Upper lobe of right lung (tissue), 1 donor: ENCODE measurements at places on chromosomes 1 and 21. TPM values are rescaled to one million over a fixed set of nuclear protein-coding genes. Genes with fewer than 3 reads are reported as not detected.

DNA sequence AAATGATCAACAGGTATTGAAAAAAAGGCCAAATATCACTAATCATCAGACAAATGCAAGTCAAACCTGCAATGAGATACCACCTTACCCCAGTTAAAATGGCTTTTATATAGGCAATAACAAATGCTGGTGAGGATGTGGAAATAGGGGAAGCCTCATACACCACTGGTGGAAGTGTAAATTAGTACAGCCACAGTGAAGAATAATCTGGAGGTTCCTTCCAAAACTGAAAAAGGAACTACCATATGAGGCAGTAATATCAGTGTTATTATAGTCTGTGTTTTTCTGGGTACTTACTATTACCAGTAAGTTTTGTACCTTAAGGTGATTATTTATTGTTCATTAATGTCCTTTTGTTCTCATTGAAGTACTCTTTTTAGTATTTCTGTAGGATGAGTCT is 201.3 kb downstream of the MRPL39 start:
- DNase-seq = no peak

GRCh38 chr1:18560692-18561091 is 70.0 kb upstream of the PAX7 start:
- DNase-seq = no peak

- no peak for DNase-seq
These were observed 279.7 kb downstream of the FAM72C start for GRCh38 chr1:143691971-143692529.

- DNase-seq = no peak
These were observed 109.6 kb downstream of the S1PR1 start for GRCh38 chr1:101346419-101346818.

GRCh38 chr1:199298825-199299224 is 660.0 kb downstream of the PTPRC start:
- DNase-seq = no peak

- DNase-seq = no peak
These were observed 4.8 kb downstream of the NFYC start for GRCh38 chr1:40696294-40696693.

GRCh38 chr1:154748405-154748775 is 121.7 kb downstream of the KCNN3 start:
- DNase-seq = no peak

GRCh38 chr1:37237948-37238347 is 203.6 kb upstream of the GRIK3 start:
- no peak for DNase-seq

DNA sequence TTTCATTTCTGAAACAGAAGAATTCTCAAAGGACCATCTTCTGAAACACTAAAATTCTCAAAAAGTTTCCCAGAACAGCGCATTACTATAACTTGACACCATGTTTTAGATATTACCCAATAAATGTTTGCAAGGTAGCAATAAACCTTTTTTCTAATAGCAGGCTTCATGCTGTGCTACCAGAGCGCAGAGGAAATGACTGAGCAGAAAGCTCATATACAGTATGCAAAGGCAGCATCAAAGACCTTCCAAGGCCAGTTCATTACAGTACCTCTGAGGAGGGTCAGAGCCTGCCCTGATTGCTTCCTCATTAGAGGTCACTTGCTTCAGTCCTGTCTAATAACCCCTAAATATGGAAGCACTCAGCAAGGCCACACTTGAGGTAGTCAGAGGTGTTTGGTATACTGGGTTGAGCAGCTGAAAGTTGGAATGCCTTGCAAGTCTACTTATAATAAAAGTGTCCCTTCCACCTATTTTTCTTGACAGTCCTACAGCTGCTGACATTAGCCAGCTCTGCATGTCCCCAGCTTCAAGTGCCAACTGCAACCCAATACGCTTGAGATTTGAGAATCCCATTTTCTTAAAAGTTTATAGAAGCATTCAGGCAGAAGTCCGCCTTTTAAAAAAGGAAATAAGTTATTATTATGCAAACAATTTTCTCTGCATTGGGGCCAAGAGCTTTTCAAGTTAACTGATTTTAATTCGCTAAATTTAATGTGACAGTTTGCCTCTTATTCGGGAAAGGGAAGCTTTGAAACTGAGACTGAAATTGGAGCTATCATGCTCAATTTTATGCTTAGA is 207.2 kb downstream of the ZC3H11B start:
- no peak for DNase-seq

- no peak for DNase-seq
These were observed 23.2 kb upstream of the DENND1B start for GRCh38 chr1:197798492-197798891.

- no peak for DNase-seq
These were observed 57.3 kb downstream of the ZNF644 start for GRCh38 chr1:90964444-90965035.

- DNase-seq = no peak
These were observed 16.3 kb upstream of the L1TD1 start for GRCh38 chr1:62178372-62178771.

- peak; percentile 76 for DNase-seq
These were observed 9.9 kb upstream of the COA7 start for GRCh38 chr1:52707927-52708655.

- no peak for DNase-seq
These were observed 43.7 kb downstream of the SLC27A3 start for GRCh38 chr1:153818876-153819275.

GRCh38 chr1:198641966-198642668 is 3.3 kb downstream of the PTPRC start:
- DNase-seq = no peak

DNA sequence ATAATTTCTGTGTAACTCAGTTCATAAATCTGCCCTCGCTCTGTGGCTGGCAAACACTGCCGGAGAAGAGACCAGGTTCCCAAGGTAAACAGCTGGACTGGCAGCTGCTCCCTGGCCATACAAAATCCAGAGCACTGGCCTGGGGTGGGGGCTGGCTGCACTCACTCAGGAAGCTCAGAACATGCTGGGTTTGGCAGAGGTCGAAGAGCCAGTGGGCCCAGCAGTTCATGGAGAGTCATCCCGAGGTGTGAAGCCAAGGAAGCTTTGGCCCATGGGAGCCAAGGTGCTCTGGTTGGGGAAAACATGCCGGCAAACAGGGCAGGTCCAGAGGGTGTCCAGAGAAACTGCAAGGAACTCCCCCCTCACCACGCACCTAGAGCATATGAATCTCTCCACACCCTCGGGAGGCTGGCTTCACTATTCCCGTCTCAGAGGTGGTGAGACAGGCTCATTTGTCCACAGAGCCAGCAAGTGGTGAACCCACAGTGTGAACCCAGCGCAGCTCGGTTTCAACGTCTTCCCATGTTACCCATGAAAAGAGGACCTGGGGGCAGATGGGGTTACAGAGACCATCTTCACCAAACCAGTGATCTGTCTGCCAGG is 102.4 kb downstream of the DMRTB1 start:
- DNase-seq = peak; percentile 40

DNA sequence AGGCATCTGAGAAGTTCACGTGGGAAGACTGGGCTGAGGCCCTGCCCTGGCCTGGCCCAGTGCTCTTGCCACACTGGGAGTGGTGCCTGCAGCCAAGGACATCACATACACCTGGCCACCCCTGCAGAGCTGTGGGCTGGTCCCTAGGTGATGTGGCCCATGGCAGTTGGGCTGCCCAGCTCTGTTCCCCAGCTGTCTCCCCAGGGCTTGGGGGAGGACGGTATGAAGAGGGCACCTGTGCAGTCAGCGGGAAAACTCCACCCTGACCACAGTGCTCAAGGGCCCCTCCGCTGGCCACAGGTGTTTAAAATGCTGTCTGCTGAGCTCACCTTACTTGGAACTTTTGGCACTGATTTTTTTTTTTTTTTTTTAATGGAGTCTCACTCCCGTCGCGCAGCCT is 120.4 kb upstream of the SLC25A33 start:
- no peak for DNase-seq

DNA sequence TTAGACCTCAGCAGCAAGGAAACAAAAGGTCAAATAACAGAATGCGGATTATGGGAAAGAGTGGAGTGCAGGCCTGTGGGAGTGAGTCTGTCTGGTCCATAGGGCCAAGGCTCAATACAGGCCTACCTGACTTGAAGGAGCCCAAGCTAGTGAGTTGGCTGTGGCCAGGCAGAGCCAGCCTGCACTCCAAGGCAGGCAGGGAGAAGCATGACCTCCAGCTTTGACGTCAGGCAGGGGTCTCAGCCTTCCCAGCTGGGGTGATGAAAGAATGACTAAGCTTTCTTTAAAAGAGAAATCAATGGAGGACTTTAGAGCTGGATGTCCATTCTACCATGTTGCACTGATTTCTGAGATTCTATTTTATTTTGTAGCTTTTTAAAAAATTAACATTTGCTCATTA is 62.8 kb downstream of the RHOU start:
- no peak for DNase-seq

- DNase-seq = peak; percentile 51
These were observed 52.8 kb upstream of the EDN2 start for GRCh38 chr1:41537251-41537650.

GRCh38 chr1:167707942-167708341 is 13.8 kb upstream of the MPZL1 start:
- DNase-seq = no peak

- no peak for DNase-seq
These were observed 29.2 kb downstream of the EPHB2 start for GRCh38 chr1:22739648-22740385.

DNA sequence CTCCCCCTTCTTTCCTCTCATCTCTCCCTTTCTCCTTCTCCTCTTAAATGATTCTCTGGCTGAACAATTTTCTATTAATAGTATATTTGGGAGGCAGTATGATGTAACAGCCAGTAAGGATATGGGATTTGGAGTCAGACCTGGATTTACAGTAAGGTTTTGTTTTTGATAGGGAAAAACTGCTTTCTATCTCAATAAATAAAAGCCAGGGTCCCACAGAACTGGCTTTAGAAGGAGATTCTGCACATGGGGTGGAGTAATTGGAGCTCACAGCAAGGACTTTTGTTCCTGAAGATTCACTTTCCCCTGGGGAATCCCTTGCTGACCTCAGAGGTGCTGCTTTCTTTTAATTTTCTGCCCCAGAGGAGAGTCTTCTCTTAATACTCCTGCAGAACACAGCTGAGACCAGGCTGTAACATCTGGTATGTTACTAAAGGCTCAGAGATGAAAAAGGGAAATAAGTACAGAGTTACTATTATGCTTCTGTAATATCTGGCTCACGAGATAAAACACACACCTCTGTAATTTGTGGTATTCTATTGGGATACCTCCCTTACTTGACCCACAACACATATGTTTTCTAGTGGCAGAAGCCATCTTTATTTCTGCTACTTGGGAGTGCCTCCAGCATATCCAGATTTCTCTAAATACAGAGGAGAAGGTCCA is 13.4 kb downstream of the EPB41 start:
- no peak for DNase-seq

GRCh38 chr1:167488786-167489185 is 29.5 kb downstream of the CD247 start:
- no peak for DNase-seq

GRCh38 chr21:28779914-28780313 is 212.8 kb downstream of the LTN1 start:
- DNase-seq = no peak

DNA sequence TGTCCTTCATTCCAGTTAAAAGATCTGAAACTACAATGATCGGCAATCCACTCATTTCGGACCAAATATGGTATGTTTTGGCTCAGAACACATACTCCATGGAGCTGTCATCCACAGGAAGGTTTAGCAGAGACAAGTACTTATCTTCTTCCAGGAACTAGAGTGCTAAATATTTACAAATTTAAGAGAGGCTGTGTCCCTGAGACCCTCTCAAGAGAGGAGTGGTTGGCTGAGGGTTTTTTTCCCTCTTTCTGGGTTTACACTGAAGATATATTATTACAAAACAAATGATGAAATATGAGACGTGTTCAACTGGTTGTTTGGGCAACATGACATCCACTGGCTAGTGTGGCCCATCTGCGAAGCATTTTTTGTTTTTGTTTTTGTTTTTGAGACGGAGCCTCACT is 25.9 kb upstream of the NID1 start:
- DNase-seq = no peak

DNA sequence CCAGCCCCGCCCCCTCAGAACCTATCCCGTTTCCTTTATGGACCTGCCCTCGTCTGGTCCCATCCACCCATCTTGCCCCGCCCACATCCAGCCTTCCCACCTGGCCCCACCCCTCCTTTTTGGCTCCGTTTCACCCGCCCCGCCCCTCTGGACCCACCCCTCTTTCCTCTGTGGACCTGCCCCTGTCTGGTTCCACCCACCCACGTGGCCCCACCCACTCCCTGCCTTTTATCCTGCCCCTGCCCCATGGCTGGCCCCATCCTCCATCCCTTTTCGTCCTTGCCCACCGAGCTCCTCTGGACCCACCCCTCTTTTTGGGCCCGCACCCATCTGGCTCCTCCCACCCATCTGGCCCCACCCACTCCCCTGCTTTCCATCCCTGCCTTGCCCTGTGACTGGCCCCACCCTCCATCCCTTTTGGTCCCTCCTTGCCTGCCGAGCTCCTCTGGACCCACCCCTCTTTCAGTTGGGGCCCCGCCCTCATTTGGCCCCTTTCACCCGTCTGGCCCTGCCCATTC is 177.3 kb downstream of the CAMTA1 start:
- DNase-seq = no peak

GRCh38 chr1:44842862-44843655 is at the start of gene PTCH2:
Gene PTCH2, minus strand, starts transcription at chr1:44843253. Its CDS starts 321 bp downstream, at chr1:44842932.
- peak; percentile 76 for DNase-seq

GRCh38 chr21:15895142-15896106 is 165.6 kb downstream of the USP25 start:
- peak; percentile 40 for DNase-seq

- peak; percentile 65 for DNase-seq
These were observed 65.2 kb downstream of the SLC37A1 start for GRCh38 chr21:42578761-42579415.

DNA sequence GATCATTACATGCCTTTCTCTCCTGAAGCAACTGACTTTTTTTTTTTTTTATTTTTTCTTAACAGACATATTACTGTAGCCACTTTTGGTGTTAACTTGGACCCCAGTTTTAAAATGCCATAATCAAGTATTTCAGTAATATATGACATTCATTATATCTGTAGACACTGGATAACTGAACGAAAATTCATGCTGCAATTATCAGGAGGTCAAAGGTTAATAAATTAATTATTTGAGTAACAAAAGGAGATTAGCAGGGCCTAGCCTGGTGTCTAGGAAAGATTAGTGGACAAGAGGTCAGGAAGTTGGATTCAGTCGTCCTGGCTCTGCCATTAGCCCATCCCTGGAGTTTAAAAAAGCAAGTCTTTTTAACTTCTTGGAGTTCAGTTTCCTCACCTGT is 168.1 kb downstream of the TGFBR3 start:
- DNase-seq = no peak

- no peak for DNase-seq
These were observed 98.8 kb downstream of the FOXD2 start for GRCh38 chr1:47536646-47537118.

The GSTM5 gene
- 18.1 TPM for total RNA-seq

The TMEM82 gene
- not detected for total RNA-seq

The RAB25 gene
- 62.0 TPM for total RNA-seq

The RNF186 gene
- not detected for total RNA-seq

The CALML6 gene
- total RNA-seq = 0.90 TPM

The SLC25A34 gene
- 3.0 TPM for total RNA-seq

The DHRS3 gene
- 106 TPM for total RNA-seq

The OLFML3 gene
- total RNA-seq = 43.5 TPM

The ICOSLG gene
- 11.3 TPM for total RNA-seq

The KIF17 gene
- total RNA-seq = 4.6 TPM

The RAVER2 gene
- 12.8 TPM for total RNA-seq

The GPR89B gene
- total RNA-seq = 10.0 TPM

The AGL gene
- 14.4 TPM for total RNA-seq
